ENCODE measurements at places on chromosomes 1 and 21.
A peak's percentile ranks its signal among the peaks of the same experiment; 100 is the strongest.

DNA sequence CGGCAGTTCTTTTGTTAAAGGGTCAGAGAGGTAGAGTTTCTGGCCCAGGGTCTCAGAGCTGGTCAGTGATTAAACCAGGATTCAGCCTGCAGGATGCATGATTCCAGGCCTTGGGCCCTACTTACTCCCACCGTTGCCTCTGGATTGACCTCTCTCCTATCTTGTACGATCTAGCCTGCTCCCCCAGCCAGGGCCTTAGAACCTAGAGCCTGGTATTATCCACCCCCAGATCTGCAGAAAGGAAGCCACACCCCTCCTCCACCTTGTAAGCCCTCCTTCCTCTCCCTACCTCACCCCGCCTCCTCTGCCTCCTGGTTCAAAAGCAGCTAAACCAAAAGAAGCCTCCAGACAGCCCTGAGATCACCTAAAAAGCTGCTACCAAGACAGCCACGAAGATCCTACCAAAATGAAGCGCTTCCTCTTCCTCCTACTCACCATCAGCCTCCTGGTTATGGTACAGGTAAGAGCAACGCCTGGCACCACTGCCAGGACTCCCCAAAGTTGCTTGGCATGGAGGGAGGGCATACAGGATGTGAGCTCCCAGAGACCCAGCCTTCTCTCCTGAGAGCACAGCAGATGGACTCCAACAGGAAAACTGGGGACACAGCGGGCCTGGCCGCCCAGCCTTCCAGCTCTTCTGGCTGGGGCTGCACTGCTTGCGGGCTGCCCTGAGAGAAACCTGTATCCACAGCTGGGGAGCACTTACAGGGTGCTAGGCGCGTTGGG lies at the start of gene CD52:
Gene CD52 (plus strand): TSS at position 347 of the 726 bp plus-strand sequence. CDS start 60 bp downstream, at position 407.
- DNase-seq: peak; percentile 28

- no peak for DNase-seq
Observed at GRCh38 chr1:42926879-42927242, 31.8 kb downstream of the SLC2A1 start.

- no peak for DNase-seq
Observed at GRCh38 chr1:219092206-219092605, 81.5 kb upstream of the LYPLAL1 start.

GRCh38 chr1:186323865-186324264 lies 51.2 kb downstream of the TPR start:
- DNase-seq: no peak

GRCh38 chr1:233278631-233279030 lies 16.9 kb downstream of the PCNX2 start:
- DNase-seq: peak; percentile 45

GRCh38 chr1:44819608-44820327 lies 11.4 kb downstream of the BTBD19 start:
- DNase-seq: peak; percentile 87

DNA sequence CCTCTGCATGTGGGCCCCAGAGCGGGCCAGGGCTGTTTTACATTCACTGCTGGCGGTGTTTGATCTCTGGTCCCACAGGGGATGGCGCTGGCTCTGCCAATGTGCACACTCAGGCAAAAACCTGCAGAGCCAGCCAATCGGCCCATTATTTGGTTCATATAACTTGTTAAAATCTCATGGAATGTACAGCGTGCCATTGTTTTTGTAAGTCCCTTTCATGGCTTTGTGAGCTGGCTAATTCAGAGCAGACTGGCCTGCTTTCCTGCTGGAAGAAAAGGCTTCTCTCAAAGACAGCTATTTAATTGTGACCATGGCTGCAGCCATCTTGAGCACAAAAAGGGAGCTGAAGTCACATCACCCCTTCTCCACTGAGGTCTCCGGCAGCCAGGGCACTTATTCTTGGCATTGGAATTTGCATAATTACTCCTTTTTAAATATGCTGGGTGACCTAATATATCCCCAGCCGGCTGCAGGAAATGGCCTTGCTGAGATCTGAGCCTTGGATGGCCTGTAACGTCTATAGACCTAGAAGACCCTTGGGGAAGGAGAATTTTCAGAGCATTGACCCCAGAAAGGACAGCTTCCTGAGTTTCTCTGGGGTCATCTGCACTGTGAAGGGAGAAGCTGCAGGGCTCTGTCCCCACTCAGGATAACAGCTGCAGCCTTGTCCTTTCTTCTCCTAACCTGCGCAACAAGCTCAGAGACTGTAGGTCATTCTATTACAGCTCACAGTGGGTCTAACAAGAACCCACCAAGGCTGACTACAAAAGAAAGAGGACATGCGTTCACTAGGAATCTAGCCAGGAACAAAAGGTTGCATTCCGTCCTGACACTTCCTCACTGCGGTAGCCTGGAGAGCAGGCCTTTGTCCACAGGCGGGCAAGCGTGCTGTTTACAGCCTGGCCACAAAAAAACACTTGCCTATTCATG lies 45.8 kb downstream of the BCAR3 start:
- no peak for DNase-seq

GRCh38 chr1:244502630-244503029 lies 41.6 kb downstream of the CATSPERE start:
- DNase-seq: no peak

GRCh38 chr21:41489329-41489728 lies 18.6 kb downstream of the TMPRSS2 start:
- no peak for DNase-seq

- DNase-seq: no peak
Observed at GRCh38 chr1:97632075-97632474, 288.8 kb downstream of the DPYD start.

- DNase-seq: no peak
Observed at GRCh38 chr1:188023206-188023605, 1194.5 kb downstream of the PLA2G4A start.

- no peak for DNase-seq
Observed at GRCh38 chr1:156652131-156652991, 10.4 kb downstream of the BCAN start.

DNA sequence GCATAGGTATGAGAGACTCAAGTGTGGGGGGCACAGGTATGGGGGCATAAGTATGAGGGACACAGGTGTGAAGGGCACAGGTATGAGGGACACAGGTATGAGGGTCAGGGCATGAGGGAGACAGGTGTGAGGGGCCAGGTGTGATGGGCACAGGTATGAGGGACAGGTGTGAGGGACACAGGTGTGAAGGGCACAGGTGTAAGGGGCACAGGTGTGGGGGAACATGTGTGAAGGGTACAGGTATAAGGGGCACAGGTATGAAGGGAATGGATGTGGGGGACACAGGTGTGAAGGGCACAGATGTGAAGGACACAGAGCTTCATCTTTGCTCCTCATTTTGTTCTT lies 41.2 kb upstream of the CACNA1E start:
- DNase-seq: no peak

DNA sequence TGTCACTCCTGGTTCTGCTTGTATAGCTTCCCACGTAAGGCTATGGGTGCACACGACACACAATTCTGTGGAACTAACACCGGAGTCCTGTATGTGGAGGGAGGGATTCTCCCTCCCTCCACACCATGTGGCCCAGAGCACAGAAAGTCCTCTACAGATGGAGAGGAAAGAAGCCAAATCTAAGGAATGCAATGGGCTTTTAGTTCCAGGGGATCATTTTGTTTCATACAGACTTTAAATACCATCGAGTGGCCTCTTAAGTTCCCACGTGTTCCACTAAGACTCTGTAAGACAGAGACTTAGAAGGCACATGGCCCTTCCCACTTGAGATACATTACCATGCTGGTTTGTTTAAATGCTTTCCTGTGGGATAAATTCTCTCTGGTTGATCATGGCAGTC lies 156.0 kb downstream of the TGFB2 start:
- no peak for DNase-seq

GRCh38 chr1:17335821-17336710 lies 28.1 kb downstream of the PADI4 start:
- DNase-seq: peak; percentile 58

GRCh38 chr1:184255560-184255959 lies 131.3 kb upstream of the C1orf21 start:
- DNase-seq: no peak

DNA sequence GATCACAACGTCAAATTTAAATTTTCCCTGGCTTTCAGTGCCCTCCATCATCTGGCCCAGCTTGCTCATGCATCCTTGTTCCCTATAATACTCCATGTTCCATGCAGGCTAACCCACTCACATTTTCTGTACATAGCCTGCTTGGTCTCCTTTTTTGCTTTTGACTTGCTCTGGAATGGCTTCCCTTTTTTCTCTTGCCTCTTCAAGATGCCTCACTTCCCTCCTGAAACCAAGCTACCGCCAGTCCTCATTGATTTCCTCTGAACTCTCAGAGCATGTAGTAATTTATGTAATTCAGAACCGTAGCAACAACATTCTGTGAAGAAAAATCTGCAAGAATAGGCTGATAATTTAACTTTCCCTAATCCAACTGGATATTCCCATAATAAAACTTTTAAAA lies 10.3 kb downstream of the CAP1 start:
- DNase-seq: peak; percentile 64

- DNase-seq: no peak
Observed at GRCh38 chr1:89451011-89451410, 73.6 kb upstream of the LRRC8B start.

DNA sequence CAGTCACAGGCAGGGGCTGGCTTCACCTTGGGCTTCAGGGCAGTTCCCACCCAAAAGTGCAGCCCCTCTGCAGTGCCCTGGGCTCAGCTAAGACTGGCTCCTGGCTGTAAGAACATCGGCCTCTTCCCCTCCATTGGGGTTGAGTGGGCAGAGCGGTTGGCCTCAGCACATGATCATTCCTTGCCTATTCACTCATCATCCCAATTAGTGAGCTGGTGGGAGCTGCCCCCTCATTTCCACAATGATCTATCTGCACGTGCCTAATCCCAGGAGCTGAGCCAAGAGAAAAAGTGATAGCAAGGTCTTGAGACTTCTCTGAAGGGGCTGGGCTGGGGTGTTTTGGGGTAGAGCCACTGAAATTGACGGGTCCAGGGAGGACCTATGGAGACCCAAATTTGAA lies 133.6 kb downstream of the SYF2 start:
- DNase-seq: no peak

GRCh38 chr1:201116091-201116490 lies 3.9 kb upstream of the CACNA1S start:
- DNase-seq: no peak

GRCh38 chr1:53946252-53947171 lies at the start of gene LRRC42:
Gene LRRC42 (plus strand): TSS chr1:53946350. CDS start chr1:53952000, 5,650 bp downstream.
- no peak for DNase-seq

GRCh38 chr1:193036337-193037047 lies 22.7 kb downstream of the UCHL5 start:
- no peak for DNase-seq

DNA sequence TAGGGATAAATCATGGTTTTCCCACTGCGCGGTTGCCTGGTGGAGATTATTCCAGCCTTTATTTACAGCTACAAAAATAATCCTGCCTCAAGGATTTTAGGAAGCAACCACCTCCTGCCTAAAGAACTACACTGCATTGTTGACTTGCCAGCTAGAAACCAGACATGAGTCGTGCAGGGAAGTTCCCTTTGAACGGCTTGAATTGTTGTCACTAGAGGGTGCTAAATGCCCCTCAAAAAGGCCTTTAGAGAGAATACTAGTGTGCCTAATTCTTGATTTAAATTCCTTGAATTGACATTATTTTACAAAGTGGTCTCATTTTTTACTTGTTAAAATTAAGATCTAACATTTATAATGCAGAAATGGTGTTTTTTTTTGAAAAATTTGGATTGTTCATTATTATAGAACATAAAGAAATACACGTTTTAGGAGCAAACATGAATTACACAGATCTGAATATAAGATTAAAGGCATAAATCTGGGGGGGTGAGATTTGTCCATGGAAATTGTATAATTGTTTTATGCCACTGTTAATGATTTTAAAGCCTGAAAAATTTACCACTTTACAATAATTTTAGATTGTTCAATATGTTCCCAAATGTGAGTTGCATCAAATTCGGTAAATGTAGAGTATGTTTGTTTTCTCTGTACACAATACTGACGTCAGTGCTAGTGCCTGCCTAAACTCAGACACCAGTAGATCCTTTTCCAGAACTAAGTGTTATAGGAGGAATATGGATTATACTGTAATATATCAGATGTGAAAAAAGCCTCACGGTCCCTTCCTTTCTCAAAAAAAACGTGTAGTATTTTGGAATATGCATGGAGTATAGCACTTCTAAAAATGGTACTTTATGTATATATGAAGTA lies 7.6 kb upstream of the ERG start:
- peak; percentile 47 for DNase-seq

- DNase-seq: no peak
Observed at GRCh38 chr1:162466797-162467196, 30.8 kb upstream of the UHMK1 start.

GRCh38 chr1:10474613-10475507 lies at the start of gene PEX14:
Gene PEX14 (plus strand): TSS chr1:10474950. CDS start chr1:10474967, 17 bp downstream.
- peak; percentile 72 for DNase-seq

GRCh38 chr1:86460998-86461397 lies 7.7 kb upstream of the CLCA1 start:
- no peak for DNase-seq
